ELR (cell line): ENCODE measurements at places on chromosomes 5 and 9.

GRCh38 chr9:37201581-37201980, 81.2 kb downstream of the ZCCHC7 start:
- DNase-seq, result no peak

- no peak for DNase-seq
Observed at GRCh38 chr5:86439593-86440110, 178.1 kb upstream of the COX7C start.

- no peak for DNase-seq
Observed at GRCh38 chr5:84381502-84382362, 2.9 kb downstream of the EDIL3 start.

GRCh38 chr5:100790951-100791350, 112.1 kb downstream of the ST8SIA4 start:
- no peak for DNase-seq

GRCh38 chr5:154860123-154860522, 1.7 kb downstream of the CNOT8 start:
- DNase-seq, result peak; percentile 76

GRCh38 chr9:105191508-105192121, 52.8 kb upstream of the SLC44A1 start:
- DNase-seq, result no peak

- peak; percentile 13 for DNase-seq
Observed at GRCh38 chr9:107710953-107711352, 221.4 kb upstream of the KLF4 start.

DNA sequence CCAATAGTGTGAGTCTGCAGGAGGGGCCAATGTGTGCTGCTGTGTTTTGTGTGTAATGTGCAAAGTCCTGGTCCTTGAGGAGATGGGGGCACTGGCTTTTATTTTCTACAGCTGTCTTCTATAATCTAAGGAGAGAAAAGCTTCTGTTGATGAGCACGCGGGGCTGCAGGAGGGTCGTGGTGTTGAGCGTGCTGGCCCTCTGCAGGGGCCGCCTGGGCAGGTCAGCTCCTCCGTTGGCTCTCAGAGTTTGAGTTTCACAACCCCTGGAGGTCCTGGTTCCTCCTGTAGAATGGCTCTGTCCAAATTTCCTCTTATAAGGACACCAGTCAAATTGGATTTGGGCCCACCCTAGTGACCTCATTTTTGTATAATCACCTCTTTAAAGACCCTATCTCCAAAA, 12.6 kb downstream of the OR2V1 start:
- DNase-seq, result no peak

GRCh38 chr5:9533562-9534364, 12.1 kb downstream of the SEMA5A start:
- DNase-seq, result no peak

GRCh38 chr5:68823301-68823700, 270.5 kb upstream of the SLC30A5 start:
- no peak for DNase-seq

DNA sequence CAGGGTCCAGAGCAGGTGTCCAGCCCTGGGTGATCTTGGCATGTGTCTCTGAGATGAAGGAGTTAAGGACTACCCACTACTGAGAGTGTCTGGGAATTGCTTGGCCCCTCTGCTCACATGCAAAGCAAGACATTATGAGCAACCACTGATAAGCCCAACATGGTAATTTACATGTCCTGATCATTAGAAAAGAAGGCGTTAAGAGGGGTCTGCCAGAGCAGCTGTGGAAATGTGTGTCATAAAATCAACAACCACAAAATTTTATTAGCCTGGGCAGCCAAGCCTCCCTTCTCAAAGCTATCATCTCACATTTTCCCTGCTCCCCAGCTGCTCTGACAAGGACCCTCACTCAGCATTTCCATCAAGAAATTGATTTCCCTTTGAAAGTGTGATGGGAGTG, 351.0 kb downstream of the SPOCK1 start:
- no peak for DNase-seq

DNA sequence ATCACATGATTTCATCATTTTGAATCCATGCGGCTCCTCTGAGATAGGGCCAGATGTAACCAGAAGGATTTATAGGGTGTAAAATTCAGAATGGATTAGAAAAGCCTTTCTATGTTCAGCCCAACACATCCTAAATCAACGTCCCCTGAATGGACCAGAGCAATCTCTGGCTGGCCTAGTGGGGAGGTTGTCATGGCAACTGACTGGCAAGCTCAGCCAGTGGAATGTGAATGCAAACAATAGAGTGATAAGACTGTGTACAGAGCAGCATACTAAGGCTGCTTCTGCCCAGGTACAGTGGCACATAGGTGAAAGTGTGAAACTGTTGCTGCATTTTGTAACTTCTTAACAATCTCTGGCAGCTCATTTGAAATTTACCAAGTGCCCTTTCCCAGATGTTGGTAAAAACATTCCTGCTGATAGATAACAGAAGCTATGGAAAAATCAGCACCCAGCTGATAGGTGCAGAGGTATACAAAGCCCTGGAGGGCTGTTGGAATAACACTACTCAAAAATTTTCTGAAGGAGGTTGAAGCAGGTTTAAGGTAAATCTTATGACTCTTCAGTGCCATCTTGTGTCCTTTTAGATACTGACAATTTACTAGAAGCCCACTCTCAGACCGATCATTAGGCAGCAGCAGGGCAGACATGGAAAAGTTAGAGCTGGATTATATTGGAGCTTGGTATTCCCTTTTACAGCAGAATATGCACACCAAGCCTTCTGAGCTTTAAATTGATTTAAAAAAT, 267.2 kb downstream of the RAB3C start:
- peak; percentile 57 for DNase-seq

GRCh38 chr9:3477236-3477834, 48.5 kb downstream of the RFX3 start:
- no peak for DNase-seq

DNA sequence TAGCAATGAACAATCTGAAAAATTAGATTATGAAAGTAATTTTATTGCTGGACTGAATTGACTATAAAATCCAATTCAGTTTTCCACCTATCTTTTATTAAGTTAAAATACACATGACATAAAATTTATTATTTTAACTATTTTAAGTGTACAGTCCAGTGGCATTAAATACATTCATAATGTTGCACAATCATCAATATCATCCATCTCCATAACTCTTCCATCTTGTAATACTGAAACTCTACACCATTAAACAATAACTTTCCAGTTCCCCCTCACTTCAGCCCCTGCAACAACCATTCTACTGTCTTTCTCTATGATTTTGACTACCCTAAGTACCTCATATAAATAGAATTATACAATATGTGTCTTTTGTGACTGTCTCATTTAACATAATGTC, 200.6 kb upstream of the ITGA1 start:
- no peak for DNase-seq

DNA sequence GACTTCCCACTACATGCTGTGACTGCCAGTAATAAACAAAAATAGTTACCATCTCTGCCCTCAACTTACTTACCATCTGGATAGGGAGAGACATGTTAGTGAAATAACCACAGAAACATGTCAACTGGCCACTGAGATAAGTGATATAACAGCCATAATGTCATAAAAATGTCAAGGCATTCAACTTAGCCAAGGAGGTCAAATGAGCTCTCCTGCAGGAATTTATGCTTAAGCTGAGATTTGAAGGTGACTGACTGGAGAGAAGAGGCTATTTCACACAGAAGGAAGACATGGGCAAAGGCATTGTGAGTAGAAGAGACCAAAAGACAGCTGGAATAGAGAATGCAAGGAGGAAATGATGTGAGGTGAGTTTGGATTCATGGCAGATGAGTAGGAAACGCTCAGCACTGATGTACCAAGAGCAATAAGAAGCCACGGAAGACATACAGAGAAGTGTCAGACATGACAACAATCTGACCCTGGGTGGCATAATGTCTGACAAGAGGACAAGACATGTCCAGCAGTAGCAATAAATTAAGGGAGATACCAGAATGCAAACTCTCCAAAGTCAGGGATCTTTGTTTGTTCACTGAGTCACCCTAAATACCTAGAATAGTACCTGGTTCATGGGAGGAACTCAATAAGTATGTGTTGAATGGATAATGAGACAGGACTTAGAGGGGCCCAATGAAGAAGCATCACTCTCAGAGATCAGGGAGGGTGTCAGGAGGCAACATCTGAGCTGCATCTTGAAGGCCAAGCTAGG, 318.8 kb downstream of the ACTL7B start:
- DNase-seq, result peak; percentile 26

- no peak for DNase-seq
Observed at GRCh38 chr9:27939186-27939585, 365.9 kb upstream of the C9orf72 start.

GRCh38 chr5:147920420-147921030, 14.2 kb upstream of the C5orf46 start:
- no peak for DNase-seq

DNA sequence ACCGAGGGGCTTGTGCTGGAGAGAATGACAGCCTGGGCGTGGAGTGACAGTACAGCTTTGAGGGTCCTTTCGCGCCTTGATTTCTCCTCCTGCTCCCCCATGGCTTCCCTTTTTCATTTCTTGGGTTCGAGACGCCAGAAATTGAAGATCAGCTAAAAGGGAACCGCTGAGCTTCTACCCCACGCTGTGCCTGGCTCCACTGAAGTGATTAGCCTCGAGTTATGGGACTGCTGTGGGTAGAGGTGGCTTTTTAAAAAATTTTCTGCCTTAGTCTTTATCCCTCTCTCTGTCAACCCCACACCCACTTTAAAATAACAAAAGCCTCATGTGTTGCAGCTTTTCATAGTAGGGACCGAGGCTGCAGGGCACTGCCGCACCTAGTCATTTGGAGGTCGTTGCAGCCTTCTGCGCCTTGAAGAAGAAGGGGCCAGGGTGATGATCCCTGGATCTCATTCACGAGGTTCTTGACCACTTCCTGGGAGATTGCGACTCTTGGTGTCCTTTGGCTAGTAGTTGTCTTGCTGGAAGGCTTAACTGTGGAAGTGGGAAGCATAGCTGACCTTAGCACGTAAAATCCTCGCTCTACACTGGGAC, 603 bp downstream of the PPIP5K2 start:
- DNase-seq, result peak; percentile 63

DNA sequence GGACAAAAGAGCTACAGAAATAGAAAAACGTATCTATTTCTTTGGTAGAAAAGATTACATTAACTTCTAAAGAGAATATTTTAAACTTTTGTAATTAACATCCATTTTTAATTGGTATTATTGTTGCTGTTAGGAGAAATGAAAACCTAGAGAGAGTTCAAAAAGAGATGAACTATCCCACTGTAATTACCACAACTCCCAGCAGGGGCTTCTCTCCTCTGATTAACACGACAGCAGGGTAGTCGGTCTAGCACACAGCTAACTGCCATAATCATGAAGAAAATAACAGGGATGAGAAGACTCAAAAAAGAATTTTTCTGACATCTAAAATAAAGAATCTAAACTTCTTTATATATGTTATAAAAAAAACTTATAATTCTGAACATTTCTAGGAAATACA, 86.2 kb upstream of the CDH9 start:
- DNase-seq, result peak; percentile 20

DNA sequence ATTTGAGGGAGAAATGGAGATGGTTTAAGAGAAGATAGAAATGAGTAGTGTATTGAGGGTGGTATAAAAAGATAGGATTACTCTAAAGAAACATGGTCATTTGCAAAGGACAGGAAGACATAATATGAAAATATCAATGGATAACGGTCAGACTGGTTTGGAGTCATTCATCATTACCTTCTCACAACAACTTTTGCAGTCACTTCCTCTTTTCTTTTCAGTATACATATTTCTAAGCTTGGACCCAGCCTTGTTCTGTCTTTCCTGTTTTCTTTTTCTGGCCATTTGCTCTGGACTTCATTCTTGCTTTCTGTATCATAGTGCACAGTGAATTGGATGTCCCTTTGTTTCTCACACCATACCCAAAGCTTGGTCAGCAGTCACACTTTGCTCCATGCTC, 966.5 kb upstream of the TYRP1 start:
- no peak for DNase-seq

DNA sequence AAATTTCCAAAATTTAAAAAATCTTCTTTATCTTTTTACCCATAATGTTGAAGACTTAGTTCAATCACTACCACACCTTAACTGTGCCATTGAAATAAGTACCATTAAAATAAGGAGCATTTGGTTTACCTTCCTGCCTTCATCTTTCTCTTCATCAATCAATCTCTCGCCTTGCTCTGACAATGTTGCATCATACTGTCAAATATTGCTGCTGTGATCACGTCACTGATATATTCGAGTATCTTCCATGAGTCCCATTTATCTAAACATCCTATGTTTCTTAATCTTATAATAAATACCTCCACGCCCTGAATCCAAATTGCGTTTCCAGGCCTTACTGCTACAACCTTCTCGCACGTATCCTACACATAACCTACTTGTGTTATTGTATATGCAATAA, 155.2 kb upstream of the ACOT12 start:
- no peak for DNase-seq

DNA sequence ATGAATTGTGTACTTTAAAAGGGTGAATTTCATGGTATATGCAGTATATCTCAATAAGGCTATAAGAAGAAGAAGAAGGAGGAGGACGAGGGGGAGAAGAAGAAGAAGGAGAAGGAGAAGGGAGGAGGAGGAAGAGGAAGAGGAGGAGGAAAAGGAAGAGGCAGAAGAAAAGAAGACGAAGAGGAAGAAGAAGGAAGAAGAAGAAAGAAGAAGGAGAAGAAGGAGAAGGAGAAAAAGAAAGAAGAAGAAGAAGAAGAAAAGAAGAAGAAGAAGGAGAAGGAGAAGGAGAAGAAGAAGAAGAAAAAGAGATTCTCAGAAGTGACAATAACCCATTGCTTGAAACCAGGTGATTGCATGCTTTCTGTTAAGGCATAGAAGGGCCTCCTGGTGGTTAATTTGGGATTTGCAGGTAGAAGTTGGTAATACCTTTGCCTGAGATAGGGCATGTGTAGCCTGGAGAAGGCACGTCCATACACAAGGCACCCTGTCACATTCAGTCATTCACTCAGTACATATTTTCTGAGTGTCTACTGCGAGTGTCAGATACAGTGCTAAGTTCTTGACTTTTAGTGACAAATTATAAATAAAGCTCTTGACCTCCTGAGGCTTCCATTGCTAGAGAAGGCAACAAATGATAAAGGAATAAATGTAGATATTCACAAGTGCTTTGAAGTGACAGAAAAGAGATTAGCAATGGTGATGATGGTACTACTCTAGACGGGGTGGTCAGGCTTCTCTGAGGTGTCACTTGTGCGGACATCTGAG, 231.3 kb downstream of the NPR3 start:
- peak; percentile 55 for DNase-seq

DNA sequence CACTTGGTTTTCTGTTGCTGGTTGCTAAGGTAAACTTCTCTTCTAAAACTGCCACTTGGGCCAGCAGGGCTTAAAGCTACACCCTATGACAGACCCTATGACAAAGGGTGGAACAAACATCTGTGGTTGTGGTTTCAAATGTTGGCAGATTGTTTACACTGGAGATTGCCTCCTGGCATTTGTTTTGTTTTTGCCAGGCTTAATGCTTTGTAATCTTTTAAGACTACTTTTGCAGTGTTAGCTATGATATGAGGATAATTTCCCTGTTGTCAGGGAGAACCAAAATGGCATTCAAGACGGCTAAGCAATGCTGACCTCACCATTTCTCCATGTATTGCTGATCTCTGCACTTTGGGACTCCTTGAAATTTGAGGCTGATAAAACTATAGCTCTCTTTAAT, 50.3 kb downstream of the MAMDC2 start:
- DNase-seq, result no peak
